ENCODE measurements at places on chromosomes 1 and 21.

DNA sequence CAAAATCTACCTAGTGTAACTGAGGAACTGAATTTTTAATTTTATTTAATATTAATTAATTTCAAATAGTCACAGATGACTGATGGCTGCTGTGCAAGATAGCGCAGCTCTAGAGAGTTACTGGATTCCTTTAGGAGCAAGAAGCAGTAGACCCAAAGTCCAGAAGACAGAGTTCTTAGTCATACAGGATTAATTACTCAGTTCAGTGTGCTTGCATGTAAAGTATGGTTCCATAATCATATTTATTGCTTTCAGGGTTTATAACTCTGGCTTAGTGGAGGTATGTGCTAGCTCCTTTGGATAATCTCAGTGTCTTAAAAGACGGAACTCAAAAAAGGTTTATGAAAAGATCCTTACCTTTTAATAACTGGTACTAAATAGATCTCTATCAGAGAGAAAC, 17.4 kb downstream of the CEPT1 start:
- DNase-seq, result no peak

DNA sequence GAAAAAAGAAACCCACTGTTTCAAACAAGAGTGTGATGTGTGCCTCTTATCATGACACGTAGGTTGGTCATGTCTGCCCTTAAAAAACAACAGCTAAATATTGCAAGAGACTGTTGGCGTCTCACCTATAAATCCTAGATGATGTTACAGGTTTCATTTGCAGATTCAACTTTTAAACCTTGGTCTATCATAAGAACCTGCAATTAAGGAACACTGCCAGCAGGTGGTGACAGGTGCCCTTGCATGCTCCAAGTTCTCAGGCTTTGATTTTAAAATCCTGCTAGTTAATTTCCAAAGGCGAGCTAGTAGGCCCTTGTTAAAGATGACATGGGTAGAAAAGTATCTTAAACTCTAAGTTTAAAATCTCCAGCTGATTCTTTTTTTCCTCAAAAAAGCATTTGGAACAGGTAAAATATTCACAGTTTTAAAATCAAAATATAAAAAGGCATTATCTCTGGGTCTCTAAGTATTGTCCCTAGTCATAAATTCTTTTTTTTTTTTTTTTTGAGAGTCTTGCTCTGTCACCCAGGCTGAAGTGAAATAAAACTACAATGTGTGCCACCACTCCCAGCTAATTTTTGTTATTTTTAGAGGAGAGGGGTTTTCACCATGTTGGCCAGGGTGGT, 39.1 kb downstream of the CLSTN1 start:
- DNase-seq, result peak; percentile 55

DNA sequence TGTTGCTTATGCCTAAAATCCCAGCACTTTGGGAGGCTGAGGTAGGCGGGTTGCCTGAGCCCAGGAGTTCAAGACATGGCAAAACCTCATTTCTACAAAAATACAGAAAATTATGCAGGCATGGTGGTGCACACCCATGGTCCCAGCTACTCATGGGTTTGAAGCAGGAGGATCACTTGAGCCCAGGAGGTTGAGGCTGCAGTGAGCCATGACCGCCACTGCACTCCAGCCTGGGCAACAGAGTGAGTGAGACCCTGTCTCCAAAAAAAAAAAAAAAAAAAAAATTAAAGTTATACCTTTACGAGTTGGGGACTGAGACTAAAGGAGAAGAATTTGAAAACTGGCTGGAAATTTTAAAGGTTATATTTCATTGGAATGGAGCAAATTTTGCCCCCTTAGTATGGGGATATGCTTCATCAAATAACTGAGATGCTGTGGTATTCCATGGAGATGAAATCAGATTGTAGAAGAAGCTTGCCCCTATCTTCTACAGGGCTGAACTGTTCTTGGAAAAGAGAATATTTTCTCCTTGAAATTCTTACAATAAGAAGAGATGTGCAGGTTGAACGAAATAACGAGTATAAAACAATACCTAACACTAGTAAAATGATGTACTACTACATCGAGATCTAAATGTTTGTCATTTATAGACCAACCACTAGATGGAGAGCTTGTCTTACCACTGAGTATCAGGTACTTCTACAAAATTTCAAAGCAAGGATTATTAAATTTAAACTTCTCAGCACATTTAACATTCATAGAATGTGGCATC, 34.9 kb upstream of the SCYL3 start:
- no peak for DNase-seq

- DNase-seq, result no peak
These were observed 440.9 kb downstream of the PRDM2 start for GRCh38 chr1:14140831-14141401.
